Frontal cortex (tissue), 4 donors: ENCODE measurements at places on chromosomes 16 and 17. TPM values are rescaled to one million over a fixed set of nuclear protein-coding genes. Genes with fewer than 3 reads are reported as not detected.

- no peak for DNase-seq
Measured at GRCh38 chr17:75367312-75367711, 38.2 kb downstream of the GRB2 start.

DNA sequence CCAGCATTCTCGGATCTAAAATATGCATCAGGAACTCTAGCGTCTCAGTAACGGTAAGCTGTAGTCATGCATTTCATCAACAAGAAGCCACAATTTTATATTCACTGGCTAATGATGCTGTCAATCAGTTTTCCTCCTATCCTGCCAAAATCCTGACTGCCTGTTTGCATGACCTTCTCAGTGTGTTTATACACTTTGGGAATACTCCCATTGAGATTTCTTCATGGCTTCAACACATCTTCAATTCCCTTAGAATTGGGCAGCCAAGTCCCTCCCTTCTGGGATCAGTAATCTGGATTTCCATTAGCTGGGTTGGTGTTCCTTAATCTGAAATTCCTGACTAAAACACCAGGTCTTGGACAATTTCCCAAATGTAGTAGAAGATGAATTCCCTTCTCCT is 348.9 kb upstream of the DYNLRB2 start:
- DNase-seq = no peak

PROCA1 gene
- total RNA-seq = 2.9 TPM

- DNase-seq = no peak
Measured at GRCh38 chr17:72362376-72363088, 241.7 kb downstream of the SOX9 start.

ARL5C gene
- not detected for total RNA-seq

DNA sequence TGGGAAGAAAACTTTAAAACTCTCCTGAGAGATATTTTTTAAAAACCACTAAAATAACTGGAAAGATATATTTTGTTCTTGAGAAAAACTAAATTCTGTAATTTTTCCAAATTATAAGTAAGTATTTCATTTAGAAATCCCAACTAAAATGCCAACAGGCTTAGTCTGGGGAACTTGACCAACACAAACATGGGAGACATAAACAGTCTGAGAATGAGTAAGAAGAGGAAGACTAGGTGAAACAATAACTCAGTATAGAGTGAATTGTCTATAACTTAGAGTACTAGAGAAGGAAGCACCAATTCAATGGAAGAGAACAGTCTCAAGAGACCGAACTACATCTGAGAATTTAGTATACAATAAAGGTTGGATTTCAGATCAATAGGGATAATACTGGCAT is 2.9 kb downstream of the CMTM1 start:
- no peak for DNase-seq

ZFP3 gene
- total RNA-seq = 9.4 TPM

DNA sequence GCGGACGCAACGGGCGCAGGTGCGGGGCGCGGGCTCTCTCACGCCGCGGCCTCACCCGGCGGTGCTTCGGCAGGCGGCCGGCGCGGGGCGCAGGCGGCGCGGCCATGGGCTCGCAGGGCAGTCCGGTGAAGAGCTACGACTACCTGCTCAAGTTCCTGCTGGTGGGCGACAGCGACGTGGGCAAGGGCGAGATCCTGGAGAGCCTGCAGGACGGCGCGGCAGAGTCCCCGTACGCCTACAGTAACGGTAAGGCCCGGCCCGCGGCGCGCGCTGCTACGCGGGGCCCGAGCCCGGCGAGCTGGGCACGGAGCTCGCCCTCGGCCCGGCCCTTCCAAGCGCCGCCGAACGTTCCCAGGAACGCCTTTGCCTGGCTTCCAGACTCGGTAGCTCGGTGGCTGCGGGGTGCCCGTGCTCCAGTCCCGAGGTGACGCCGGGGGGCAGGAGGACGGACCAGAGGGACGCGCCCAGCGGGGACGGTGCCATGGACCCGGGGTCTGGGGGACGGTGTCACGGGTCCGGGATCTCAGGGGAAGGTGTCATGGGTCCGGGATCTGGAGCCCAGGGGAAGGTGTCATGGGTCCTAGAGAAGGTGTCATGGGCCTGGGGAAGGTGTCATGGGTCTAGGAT is 435 bp downstream of the RAB40C start:
- no peak for DNase-seq

UTS2R gene
- total RNA-seq = not detected

NETO2 gene
- 169 TPM for total RNA-seq

KRT31 gene
- total RNA-seq = 1.2 TPM

DNA sequence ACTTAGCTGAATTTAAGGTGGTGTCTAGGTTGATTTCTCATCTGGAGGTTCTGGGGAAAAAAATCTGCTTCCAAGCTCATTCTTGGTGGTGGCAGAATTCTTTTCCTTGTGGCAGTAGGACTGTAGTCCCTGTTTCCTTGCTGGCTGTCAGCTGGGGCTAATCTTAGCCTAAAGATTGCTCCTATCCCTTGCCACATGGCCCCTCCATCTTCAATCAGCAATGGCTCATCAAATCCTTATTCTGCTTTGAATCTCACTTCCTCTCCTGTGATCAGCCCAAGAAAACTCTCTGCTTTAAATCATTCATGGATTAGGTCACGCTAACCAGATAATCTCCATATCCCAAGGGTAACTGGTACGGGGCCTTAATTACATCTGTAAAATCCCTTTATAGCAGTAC is 6.6 kb downstream of the FAM20A start:
- no peak for DNase-seq

COX6A2 gene
- total RNA-seq = not detected

DNA sequence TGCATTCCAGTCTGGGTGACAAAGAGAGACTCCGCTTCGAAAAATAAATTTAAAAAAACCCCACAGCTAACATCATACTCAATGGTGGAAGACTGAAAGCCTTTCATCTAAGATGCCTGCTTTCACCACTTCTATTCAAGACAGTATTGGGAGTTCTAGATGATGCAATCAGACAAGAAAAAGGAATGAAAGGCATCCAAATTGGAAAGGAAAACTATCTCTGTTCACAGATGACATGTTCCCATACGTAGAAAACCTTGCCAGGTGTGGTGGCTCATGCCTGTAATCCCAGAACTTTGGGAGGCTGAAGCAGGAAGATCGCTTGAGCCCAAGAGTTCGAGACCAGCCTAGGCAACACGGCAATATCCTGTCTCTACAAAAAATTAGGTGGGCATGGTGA is 31.1 kb downstream of the RANBP10 start:
- DNase-seq = no peak

ACSM3 gene
- total RNA-seq = 1.6 TPM

DNA sequence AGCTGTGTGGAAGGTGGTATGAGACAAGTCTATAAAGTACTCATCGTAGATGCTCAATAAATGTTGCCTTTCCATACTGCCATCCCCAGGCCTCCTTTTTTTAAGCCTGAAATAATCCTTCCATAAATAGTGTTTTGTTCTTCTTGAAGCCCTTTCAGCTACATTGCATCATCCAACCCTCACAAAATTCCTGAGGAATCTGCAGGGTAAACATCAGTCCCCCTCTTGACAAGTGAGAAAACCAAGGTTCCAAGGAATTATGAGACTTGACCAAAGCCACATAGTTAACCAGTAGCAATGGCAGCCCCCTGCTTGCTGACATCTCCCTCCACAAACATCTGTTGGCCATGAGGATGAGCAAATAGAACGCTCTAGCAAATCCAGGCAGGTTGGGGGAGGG is 89.7 kb upstream of the CCL1 start:
- DNase-seq = no peak

SP6 gene
- total RNA-seq = not detected

PRSS33 gene
- total RNA-seq = not detected

GRCh38 chr16:67648088-67648763 is 3.3 kb downstream of the CARMIL2 start:
- no peak for DNase-seq

GRCh38 chr17:68222606-68223005 is 25.2 kb upstream of the AMZ2 start:
- no peak for DNase-seq

- DNase-seq = no peak
Measured at GRCh38 chr16:19344224-19344801, 58.8 kb downstream of the CLEC19A start.

PRKCB gene
- total RNA-seq = 49.3 TPM

KRTAP4-6 gene
- total RNA-seq = not detected

GRCh38 chr17:64781810-64782555 is 119.9 kb upstream of the SMURF2 start:
- no peak for DNase-seq

KCNG4 gene
- not detected for total RNA-seq

DNA sequence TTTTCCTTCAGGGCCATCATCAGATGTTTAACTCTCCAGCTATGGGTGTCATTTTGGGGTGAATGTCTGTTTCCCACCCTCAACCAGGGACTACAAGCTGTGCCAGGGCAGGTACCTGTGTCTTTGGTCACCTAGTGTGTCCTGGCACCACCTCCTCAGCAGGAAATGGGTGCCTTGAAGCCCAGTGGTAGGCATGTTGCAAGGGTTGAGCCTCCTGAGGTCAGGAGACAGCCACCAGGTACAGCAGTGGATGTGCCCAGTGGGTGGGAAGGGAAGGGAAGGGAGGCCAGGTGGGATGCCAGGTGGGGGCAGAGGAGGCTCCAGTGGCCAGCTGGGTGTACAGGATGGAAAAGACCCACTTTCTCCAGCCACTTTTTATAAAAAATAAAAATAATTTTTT is 25.5 kb upstream of the ADORA2B start:
- no peak for DNase-seq

TBC1D26 gene
- 3.3 TPM for total RNA-seq

CD19 gene
- under 0.01 TPM for total RNA-seq

- DNase-seq = no peak
Measured at GRCh38 chr17:78599419-78599818, 22.2 kb upstream of the DNAH17 start.

GRCh38 chr16:19882646-19883045 is 2.0 kb downstream of the GPRC5B start:
- DNase-seq = no peak

DNA sequence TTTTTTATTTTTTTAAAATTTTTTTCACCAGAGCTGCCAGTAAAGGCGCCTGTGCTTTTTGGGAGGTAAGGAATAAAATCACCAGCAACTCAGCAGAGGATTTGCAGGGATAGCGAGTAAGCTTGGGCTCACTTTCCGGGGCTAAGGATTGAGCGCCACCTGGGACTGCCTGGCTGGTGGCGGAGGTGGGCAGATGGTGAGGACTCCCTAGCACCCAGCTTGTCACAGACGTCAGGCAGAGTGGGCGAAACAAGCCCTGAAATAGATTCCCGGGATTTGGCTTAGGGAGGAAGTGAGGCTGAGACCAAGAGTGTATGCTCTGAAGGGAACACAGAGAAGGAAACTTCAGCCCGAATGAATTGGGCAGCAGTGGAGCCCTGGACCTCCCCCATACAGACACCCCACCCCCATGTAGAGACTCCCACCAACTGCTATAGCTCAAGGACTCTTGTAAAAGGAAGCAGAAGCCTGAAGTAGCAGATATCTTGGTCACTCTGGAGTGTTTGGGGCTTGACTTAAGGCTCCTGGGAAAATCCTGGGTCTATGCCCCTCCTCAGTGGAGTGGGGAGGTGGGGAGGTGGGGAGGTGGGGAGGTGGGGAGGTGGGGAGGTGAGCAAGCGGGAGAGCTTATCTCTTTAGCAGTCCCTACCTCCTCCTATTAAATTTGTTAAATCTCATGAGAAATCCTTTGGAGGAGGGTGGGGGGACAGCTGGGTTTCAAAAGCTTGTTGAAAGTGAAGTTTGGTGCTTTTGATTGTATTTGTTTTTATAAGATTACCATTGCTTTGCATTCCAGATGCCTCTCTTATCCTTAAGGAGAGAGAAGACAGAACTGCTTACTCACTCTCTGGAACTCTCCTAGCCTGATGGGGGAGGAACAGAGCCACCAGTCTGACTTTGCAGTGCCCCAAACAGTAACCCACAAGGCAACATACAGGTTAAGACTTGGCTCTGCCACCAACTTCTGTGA is 8.2 kb downstream of the ARL4D start:
- DNase-seq = no peak

SCARF1 gene
- total RNA-seq = 3.3 TPM

- DNase-seq = no peak
Measured at GRCh38 chr16:82017911-82018568, 6.8 kb upstream of the SDR42E1 start.

GRCh38 chr16:49643429-49644144 is 212.3 kb downstream of the ZNF423 start:
- no peak for DNase-seq
